ENCODE measurements at places on chromosomes 6 and 20.

DNA sequence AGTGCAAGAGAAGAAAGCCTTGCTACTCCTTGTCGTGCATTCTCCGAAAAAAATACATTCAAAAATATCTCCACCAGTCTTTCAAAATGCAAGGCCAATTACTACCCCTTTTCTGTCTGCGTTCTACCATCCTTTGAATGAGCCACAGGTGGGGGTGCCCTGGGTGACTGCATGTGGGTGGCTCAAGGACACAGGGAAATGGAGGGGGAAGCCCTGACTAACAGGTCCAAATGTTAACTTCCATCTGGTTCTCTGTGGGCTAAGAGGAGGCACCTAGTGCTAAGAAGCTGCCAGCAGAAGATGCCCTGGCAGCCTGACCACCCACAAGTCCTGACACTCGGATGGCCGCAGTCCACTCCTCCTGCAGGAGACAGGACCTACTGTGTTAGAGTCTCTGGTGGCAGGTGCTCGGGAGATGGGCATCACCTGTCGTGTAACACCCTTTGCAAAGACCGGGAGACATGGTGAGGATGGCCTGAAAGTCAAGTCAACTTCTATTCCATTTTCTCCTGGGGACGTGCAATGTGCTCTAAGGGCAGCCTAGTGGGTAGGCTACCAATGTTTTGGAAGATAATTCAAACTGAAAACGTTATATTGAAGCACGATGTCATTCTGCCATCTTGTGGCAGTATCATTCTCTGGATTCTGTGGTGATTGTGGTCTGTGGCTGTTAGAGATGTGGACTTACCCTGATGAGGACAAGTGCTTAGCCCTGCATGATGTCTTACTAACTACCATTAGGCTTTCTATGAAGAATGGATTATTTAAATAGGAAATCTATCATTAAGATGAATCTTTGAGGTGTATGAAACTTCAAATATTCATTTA is 27.4 kb upstream of the IGF2R start:
- DNase-seq: no peak

DNA sequence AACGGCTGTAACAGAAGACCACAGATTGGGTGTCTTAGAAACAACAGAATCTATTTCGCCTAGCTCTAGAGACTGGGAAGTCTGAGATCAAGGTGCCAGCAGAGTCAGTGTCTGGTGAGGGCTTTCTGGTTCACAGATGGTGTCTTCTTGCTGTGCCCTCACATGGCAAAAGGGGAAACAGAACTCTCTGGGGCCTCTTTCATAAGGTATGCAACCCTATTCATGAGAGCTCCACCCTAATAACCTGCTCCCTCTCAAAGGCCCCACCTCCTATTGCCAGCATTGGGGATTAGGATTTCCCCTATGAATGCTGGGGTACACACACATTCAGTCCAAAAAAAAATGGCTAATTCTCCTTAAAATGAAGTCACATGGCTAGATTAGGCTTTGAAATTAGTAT is 10.0 kb downstream of the TXNDC5 start:
- DNase-seq: no peak

- no peak for DNase-seq
These were observed 49.9 kb upstream of the COL21A1 start for GRCh38 chr6:56297022-56297989.

DNA sequence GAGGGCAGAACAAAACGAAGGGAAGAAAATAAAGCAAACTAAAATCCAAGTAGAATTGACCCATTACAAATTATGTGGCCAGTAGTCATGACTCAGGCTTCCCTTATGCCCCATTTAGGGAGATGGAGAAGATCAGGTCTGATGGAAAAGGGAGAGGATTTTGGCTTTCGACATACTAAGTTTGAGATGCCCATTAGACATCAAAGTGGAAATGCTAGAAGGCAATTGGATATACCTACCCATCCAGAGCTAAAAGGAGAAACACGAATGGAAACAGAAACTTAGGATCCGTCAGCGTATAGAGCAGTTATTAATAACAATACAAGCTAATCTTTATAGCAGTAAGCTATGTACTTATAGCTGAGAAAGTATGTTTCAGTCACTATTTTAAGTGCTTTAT is 4.8 kb downstream of the TRPC4AP start:
- DNase-seq: no peak

Measured in stimulated activated CD8-positive, alpha-beta memory T cell treated with anti-CD3 and anti-CD28 coated beads, Interleukin-4, amount 100 ng/mL, for 24 hours (primary cell).